HFFc6 (cell line): ENCODE measurements at places on chromosomes 11 and 22. TPM values are rescaled to one million over a fixed set of nuclear protein-coding genes. Genes with fewer than 3 reads are reported as not detected.

Gene CNTF
- 0.44 and 0.91 TPM in 2 replicates for total RNA-seq

Gene CSTF3
- 33.5 and 37.8 TPM in 2 replicates for total RNA-seq

Gene BACE1-AS
- total RNA-seq, result 4.9 to 6.0 TPM (median 5.0 TPM) in 3 replicates

DNA sequence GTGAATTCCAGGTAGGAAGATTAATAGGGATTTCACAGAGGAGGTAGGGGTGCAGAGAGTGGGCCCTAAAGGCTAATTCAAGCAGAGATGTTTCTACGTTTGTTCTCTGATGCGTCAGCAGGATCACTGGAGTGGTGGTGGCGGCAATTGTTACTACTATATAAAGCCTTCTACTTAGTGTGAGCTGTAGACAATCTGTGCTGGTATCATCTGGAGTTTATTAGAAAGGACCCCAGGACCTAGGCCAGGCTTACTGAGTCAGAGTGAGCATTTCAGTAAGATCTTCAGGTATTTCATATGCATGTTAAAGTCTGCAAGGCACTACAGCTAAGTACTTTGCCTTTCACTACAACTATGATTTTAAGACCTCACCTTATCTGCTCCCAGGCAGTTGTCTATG, 59.5 kb downstream of the USP35 start:
- peaks cover 15% of the 10 kb centered on the region for H3K36me3 ChIP-seq
- no peak overlapping the region for H3K27ac ChIP-seq
- no peak overlapping the region for H3K4me3 ChIP-seq
- H3K27me3 ChIP-seq, result no peaks in the 10 kb centered on the region; the same call in 1 of the 2 replicates

DNA sequence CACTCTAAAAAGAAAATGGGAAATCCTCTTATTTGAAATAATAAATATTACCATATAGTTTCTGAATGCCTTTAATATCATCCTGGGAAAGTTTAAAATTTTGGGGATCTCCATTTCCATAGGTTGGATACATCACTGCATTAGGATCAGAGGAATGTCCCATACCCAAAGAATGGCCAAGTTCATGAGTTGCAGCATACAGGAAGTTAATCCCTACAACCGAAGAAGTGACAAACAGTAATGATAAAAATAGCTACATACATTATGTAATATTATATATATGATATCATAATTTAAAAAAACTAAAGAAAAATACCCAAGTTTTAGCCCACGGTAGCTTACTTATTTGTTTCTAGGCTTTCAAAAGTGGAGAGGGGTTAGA, 7.4 kb downstream of the MMP7 start:
- DNase-seq, result no peak
- H3K4me1 ChIP-seq, result no peaks in the 10 kb centered on the region
- H3K27ac ChIP-seq, result no peak overlapping the region
- H3K36me3 ChIP-seq, result no peaks in the 10 kb centered on the region

GRCh38 chr11:93289782-93290463, 40.6 kb upstream of the DEUP1 start:
- no peak for DNase-seq
- no peaks in the 10 kb centered on the region for H3K36me3 ChIP-seq
- H3K27me3 ChIP-seq, result peaks cover 4% of the 10 kb centered on the region; the same call in 1 of the 2 replicates
- H3K4me3 ChIP-seq, result no peak overlapping the region

DNA sequence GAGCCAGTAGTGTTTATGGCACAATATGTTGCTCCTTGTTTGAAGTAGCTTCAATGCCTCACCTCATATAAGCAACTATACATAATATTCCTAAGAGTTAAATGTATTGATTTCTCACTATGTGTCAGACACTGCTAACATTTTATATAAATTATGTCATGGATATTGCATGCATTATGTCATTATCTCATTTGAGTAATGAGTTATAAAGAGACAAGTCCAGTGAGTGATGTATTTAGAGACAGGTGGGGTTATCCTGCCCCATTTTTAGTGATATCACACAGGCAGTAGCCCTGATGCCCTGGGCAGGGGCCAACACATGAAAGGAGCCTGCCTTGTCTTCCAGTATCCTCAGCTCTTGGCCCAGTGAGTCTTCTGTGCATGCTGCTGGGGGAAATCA, 247.0 kb upstream of the SESN3 start:
- H3K27ac ChIP-seq, result no peak overlapping the region
- H3K4me3 ChIP-seq, result no peak overlapping the region
- no peaks in the 10 kb centered on the region for H3K4me1 ChIP-seq

DNA sequence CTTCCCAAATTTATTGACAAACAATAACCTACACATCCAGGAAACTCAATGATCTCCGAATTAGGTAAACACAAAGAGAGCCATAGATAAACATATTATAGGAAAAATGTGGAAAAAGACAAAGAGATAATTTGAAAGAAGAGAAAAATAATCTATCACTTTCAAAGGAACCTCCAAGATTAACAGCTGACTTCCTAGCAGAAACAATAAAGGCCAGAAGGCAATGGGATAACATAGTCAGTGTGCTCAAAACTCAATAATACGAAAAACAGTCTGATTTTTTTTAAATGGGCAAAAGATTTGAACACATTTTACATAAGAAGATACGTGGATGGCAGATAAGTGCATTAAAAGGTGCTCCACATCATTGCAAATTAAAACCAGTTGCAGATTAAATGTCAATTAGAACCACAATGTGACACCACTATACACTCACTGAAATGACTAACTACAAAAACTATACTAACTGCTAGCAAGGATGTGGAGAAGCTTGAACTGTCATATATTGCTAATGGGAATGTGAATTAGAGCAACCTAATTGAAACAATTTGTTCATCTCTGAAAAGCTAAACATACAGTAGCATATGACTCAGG, 300.4 kb downstream of the TMEM135 start:
- no peak for DNase-seq
- H3K27ac ChIP-seq, result no peak overlapping the region
- peaks cover 8% of the 10 kb centered on the region for H3K36me3 ChIP-seq

DNA sequence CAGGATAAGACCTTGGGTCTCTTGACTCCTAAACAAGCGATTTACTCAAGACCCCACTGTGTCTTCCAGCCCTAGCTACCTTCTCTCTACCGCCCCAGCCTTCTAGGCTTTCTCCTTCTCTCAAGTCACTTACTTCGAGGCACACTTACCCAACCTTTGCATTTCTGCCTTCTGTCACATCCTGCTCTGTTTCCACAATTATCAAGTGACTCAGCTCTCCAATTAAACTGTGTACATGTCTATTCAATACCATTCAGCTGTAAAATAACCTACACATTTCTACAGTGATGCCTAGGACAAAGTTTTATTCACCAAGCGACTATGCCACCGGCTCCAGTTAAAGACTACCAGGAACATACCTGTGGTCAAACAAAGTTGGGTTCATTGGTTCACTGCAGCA, 69.0 kb downstream of the LARGE1 start:
- no peaks in the 10 kb centered on the region; the same call in 1 of the 2 replicates for H3K27me3 ChIP-seq
- H3K27ac ChIP-seq, result peak overlapping the region; percentile 3; the same call in 1 of the 2 replicates
- peaks cover 43% of the 10 kb centered on the region for H3K4me1 ChIP-seq
- no peak overlapping the region for H3K4me3 ChIP-seq
- peak; percentile 6 for DNase-seq
- peaks cover 5% of the 10 kb centered on the region; the same call in 1 of the 2 replicates for H3K36me3 ChIP-seq

DNA sequence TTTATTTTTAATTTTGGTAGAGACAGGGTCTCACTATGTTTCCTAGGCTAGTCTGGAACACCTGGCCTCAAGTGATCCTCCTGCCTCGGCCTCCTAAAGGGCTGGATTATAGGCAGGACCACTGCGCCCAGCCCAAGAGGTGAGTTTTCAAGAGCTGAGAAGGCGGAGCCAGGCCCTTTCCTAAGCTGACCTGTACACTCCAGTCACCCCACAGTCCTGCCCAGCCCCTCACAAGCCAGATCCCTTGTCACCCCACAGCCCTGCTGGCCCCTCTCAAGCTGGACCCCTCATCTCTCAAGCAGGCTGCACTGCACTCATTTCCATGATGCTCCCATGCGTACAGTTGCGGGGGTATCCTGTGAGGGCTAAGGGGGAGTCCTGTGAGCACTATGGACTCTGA, 2.9 kb downstream of the DENND6B start:
- H3K4me1 ChIP-seq, result peaks cover 17% of the 10 kb centered on the region
- H3K27ac ChIP-seq, result no peak overlapping the region
- no peak for DNase-seq
- H3K36me3 ChIP-seq, result no peaks in the 10 kb centered on the region

DNA sequence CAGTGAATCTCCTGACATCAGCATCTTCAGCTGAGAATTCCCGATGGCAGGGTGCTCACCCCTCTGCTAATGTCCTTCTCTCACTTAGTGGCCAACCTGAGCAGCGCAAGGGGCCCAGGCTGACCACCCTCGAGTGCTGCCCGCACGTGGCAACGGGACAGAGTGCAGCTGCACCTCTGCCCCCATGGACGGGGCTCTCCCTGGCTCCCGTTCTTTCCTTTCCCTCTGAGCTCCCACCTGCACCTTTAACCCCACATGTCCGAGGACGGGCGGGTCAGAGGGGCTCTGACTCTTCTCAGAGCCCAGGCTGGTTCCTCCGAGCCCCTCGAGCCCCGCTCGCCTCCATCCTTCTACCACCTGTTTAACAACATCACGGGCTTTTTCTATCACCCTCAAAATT, 19.8 kb downstream of the MOB2 start:
- H3K36me3 ChIP-seq, result no peaks in the 10 kb centered on the region
- no peak overlapping the region for H3K4me3 ChIP-seq
- peaks cover 4% of the 10 kb centered on the region for H3K27me3 ChIP-seq
- H3K27ac ChIP-seq, result no peak overlapping the region
- H3K4me1 ChIP-seq, result no peaks in the 10 kb centered on the region

DNA sequence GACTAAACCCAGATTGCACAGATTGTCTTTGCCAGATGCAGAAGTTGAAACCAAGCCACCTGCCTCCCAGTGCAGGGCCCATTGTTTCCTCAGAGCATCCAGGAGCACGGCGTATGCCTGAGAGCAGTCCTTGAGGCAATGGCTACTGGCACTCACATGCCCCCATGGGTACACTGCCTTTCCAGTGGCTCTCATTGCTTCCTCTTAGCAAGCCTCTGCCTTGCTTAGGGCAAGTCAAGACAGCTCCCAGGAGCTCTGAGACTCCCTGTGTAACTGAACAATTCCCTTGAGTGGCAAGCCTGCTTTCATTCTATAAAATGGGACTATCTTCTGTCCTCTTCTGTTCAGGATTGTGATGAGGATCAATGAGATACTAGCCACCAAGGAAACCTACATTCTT, 4.1 kb downstream of the SYTL2 start:
- H3K27me3 ChIP-seq, result peaks cover 1% of the 10 kb centered on the region
- DNase-seq, result no peak

GRCh38 chr22:49026494-49027367, 800.9 kb downstream of the BRD1 start:
- H3K27ac ChIP-seq, result no peak overlapping the region
- DNase-seq, result no peak
- H3K4me3 ChIP-seq, result no peak overlapping the region
- H3K4me1 ChIP-seq, result no peaks in the 10 kb centered on the region

DNA sequence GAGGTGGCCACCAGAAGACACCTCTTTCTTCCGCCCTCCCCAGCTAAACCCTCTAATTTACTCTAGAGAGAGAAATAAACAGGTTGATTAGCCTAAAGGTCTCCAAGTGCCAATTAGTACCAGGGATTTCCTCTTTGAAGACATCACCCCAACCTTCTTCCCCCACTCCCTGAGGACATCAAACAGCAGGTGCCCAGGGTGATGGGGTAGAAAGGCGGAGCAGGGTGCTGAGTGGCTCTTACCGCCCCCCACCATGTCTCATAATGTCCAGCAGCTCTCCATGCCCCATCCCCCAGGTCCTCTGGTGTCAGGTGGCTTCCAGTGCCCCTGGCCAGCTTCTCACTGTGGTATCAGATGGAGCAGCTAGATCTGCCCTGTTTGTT, 5.3 kb upstream of the GNAZ start:
- H3K4me1 ChIP-seq, result peaks cover 16% of the 10 kb centered on the region
- DNase-seq, result no peak
- H3K36me3 ChIP-seq, result no peaks in the 10 kb centered on the region
- H3K27ac ChIP-seq, result no peak overlapping the region

DNA sequence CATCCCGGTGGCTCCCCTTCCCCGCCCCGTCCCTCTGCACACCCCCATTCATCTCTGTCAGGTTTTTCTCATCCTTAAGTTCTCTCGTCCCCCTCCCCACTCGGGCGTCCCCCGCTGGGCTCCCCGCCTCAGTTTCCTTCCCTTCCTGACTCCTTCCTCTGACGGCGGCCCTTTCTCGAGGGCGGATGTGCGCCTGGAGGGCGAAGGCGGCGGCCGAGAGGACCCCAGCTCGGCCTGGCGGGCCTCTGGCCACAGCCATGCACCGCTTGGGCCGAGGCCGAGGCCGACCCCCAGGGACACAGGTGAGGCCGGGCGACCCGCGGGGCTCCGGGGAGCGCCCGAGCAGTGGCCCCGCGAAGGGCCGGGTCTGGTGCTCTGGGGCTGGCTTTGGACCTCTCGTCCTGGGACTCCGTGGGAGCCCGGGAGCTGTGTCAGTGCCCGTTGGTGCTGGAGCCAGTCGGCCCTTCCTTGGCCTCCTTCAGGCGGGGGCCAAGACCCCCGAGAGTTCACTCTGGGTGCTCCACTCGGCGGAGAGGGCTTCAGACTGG, 2.9 kb downstream of the PHLDB1 start:
- H3K4me1 ChIP-seq, result peaks cover 70% of the 10 kb centered on the region
- H3K36me3 ChIP-seq, result peaks cover 7% of the 10 kb centered on the region
- H3K4me3 ChIP-seq, result peak overlapping the region; percentile 84
- peak overlapping the region; percentile 97 for H3K27ac ChIP-seq
- no peak for DNase-seq

DNA sequence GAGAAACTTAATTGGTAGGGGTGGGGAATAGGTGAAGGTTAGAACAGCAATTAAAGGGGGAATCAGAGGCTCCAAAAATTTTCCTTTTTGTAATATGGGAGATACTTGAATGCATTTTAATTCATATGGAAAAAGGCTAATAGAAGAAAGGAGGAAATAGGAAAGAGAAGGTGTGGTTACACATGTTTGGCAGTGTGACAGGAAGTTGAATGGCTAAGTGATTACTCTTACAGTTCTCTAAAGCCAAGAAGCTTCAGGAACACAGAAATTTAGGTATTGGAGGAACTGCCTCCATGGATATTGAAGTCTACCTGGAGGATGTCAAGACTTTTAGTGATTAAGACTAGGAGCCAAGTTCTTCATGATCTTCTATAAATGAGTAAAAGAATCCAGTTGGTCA, 6.3 kb downstream of the NXPE2 start:
- no peaks in the 10 kb centered on the region for H3K27me3 ChIP-seq
- no peaks in the 10 kb centered on the region for H3K4me1 ChIP-seq
- H3K36me3 ChIP-seq, result 0 out of 2 replicates have a peak, but pooled peaks cover 4% of the 10 kb centered on the region
- H3K27ac ChIP-seq, result no peak overlapping the region
- DNase-seq, result no peak

GRCh38 chr11:29756871-29757270, 260.0 kb downstream of the KCNA4 start:
- H3K36me3 ChIP-seq, result no peaks in the 10 kb centered on the region
- DNase-seq, result no peak
- no peaks in the 10 kb centered on the region for H3K4me1 ChIP-seq
- no peaks in the 10 kb centered on the region; the same call in 1 of the 2 replicates for H3K27me3 ChIP-seq
